ENCODE measurements at places on chromosomes 7 and 10. TPM values are rescaled to one million over a fixed set of nuclear protein-coding genes. Genes with fewer than 3 reads are reported as not detected.

Gene SEMA4G
- 8.5 TPM for total RNA-seq

Gene NRCAM
- total RNA-seq = 6.8 TPM

DNA sequence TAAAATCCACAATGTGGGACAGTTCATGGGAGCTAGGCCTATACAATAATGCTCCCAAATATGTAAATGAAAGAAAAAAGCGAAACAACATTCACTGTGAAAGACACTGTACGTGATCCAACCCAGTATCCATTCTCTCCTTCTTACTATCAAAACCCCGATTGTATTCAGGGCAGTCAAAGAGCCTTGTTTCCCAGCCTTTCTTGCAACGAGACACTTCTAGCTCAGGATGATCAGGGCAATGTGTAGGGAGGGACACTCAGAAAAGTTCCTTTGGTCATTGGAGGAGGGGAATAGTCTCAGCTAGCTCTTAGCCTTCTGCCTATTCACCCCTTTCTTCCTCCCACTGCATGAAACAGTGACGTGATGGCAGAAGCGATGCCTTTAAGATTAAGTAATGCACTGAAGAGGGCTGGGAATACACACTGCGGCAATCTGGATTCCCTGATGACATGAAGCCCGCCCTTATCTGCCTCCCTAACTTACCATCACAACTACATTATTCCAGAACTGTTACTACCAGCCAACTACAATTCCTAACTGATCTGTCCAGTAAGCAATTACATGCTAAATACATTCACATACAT lies 27.3 kb downstream of the UBE2H start:
- DNase-seq = no peak

DNA sequence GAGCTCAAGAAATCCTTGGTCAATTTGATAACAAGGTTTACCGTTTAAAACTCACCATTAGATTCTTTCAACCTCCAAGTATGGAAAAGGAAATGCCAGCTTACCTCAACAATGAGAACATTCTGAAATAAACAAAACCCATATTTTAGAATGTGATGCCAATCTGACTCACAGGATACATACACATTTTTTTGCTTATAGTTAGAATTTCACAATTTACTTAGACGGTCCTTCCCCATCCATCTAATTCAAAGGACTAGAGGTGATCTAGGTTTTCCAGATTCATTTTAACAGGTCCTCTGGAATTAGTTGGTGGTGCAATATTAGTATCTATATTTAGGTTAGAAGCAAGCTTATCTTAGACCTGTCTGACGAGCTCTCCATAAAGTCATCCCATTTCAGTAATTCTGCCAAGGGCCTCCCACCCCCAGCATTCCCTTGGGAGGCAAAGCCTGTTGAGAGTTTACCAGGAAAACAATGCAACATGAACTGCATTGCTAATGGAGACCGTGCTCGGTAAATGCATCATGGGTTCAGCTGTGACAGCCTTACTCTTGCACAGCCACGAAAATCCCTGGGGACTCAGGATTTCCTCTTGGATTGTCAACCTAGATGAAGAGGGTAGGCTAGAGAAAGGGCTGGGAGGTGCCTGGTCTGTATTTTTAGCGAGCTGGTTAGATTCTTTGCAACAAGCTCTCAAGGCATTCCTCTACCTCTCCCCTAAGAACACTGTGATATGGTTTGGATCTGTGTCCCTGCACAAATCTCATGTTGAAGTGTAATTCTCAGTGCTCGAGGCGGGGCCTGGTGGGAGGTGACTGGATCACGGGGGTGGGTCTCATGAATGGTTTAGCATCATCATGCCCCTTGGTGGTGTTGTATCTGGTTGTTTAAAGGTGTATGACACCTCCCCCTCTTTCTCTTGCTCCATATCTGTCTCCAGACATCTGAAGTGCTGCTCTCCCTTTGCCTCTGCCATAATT lies 93.8 kb downstream of the PRTFDC1 start:
- DNase-seq = peak; percentile 37

DNA sequence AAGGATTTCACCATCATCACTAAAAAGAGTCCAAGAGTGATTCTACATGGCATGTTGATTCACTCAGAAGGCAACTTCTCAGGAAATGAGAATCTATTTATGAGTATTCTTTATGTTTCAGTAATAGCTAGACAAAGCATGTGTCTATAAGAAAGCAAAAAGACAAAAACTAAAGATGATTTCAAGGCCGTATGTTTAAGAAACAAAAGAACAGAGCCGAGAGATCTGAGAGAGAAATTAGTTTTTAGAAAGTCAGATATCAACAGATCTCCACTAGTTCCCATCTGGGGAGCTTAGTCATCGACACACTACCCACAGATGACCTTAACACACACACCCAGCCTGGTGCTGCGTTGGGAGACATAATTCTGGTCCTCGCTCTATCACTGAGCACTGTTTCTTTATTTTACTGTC lies 21.0 kb downstream of the PIP4K2A start:
- no peak for DNase-seq

GRCh38 chr10:33179067-33179466 lies 155.4 kb downstream of the NRP1 start:
- DNase-seq = no peak

- DNase-seq = no peak
Observed at GRCh38 chr10:128519581-128519980, 393.4 kb upstream of the MKI67 start.

- peak; percentile 61 for DNase-seq
Observed at GRCh38 chr10:102642736-102643335, 1.4 kb upstream of the TRIM8 start.

- DNase-seq = peak; percentile 93
Observed at GRCh38 chr10:42367532-42368230, 270.7 kb downstream of the ZNF33B start.
